Activated CD4-positive, alpha-beta T cell treated with anti-CD3 and anti-CD28 coated beads, Interleukin-2, amount 50 U/mL, for 4 hours (primary cell): ENCODE measurements at places on chromosomes 5 and 9.

GRCh38 chr5:64292611-64293215 is 127.1 kb downstream of the RNF180 start:
- no peak for DNase-seq

DNA sequence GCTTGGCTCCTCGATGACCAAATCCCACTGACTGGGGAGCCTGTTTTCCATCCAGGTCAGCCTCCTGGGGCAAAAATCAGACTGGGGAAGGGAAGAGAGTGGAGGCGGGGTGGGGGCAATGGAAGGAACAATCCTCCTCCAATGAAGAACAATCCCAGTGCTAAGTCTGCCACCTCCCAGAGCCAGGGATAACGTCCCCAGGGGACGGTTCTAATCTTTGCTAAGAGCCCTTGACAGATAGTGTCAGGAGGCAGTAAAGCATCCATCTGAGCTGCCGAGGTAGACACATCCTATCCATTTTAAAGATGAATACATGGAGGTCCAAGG is 298.5 kb upstream of the MSX2 start:
- DNase-seq: no peak

GRCh38 chr5:45604092-45604491 is 92.1 kb downstream of the HCN1 start:
- no peak for DNase-seq

DNA sequence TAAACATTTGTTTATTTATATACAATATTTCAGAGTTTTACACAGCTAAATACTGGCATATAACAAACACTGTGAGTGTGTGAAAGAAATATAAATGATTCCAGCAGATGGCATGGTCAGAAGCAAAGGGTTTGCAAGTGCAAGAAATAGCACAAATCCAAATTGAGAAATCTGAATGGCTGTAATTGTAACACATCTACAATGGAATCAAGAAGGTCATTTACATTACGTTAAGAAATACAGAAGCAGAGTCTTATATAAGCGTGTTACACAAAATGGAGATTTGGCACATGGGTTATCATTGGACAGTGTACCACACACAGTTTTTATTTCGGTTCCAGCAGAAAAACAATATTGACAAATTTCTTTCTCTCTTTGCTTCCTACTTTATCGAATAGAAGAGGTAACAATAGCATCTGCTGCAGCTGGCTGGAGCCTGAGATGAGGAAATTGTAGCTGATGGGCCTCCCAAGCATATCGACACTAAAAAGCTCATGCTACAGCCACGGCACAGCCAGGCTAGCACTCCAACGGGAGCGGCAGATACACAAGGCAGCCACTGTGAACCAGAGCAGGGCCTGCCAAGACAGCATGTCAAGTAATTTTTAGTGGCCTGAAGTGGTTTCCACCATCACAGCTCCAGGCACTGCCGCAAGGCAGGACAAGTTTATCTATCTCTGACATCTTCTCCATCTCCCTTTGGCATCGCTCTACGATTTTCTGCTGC is 564.6 kb upstream of the DMAC1 start:
- DNase-seq: no peak

DNA sequence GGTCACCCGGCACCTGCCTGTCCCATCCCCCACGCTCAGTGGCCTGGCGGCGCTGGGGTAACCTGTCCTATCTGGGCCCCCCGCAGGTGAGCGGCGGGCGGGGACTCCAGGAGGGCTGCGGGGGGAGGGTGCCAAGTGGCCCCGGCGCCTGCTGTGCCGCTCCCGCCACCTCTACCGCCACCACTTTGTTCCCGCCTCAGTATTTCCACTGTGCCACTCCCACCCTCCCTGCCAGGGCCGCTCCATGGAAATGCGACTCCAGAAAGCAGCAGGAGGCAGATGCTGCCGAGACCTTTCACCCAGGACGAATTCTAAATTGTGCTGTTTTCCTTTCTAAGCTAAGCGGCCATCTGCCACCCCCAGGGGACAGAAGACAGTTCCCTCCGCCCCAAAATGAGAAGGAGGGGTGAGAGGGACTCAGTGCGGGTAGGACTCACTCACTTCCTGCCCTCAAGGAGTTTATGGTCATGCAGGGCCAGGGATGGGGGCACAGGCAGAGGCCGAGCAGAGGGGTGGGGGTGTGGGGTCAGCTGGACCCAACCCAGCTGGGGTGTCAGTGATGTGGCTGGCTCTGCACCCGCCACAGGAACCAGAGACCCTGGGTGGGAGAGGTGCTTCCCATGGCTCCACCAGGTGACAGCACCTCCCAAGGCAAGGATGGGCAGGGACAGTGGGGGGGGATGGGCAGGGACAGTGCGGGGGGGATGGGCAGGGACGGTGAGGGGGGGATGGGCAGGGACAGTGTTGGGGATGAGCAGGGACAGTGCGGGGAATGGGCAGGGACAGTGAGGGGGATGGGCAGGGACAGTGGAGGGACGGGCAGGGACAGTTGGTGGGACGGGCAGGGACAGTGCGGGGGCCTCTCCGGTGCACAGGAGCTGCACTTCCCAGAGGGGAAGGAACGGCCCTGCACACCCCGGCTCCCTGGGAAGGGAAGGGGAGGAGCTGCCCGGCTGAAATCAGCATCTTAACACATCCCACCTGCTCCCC is 17.8 kb downstream of the NOTCH1 start:
- no peak for DNase-seq

DNA sequence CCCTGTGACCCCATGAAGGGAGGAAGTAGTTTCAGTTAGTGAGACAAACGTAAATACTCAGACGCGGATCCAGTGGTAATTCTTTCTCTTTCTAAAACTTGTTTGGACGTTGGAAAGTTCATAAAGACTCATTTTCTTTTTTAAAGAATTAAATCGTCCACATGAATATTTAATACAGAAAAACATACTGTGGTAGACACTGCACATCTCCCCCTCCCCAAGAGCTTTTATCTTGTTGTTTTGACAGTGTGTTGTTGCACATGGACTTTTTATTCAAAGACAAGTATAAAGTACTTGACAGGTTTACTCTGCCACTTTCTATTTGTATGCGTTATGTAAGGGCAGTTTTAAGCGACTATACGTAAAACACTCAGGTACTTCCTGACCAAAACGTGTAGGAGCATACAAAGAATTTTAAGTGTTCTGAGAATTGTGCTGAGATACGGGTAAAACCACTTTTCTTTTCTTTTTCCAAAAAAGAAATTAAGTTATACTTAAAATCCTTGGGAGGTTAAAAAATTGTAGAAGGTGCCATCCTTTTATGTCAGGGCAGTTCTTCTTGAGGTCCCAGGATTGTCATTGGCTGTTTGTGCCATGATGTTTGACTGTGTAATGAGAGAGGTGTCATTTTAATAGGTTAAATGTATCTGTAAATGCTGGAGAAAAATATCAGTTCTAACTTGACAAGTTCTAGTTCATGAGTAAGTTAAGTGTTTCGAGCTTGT is 1.3 kb downstream of the NIPBL start:
- DNase-seq: no peak

DNA sequence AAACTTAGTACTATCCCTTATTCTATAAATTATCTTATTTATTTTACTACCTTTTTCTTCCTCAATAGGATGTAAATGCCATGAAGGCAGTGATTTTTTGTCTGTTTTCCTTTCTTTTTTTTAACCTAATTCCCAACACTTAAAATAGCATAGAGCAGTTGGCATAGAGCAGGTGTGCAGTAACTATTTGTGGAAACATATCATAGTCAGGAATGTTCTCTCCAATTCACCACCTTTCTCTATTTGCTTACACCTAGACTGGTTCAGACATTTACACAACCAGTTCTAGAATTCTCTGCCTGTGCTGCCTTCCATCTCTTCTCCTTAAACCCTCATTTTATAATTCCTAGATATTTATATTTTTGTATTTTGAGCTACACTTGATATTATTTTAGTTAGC is 49.6 kb downstream of the IL31RA start:
- no peak for DNase-seq

GRCh38 chr9:132584601-132585560 is 2.5 kb downstream of the BARHL1 start:
- DNase-seq: no peak

DNA sequence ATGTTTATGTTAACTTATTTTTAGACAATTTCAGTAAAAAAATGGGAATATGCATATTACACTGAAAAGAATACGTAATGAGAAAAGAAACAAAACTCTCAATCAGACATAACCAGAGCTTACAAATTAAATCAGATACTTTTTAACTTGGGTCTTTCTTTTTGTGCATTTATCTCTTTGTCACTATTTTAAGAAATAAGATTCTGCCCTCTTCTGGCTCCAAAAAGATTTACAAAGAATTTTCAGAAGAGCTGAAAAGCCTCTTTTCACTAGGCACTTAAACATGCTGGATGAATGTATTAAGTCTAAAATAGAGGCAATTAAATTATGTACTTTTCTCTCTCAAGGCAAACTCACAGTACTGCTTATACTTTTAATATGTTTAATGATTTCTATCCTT is 55.5 kb downstream of the CEP120 start:
- no peak for DNase-seq

GRCh38 chr9:86713970-86714369 is 233.3 kb downstream of the GAS1 start:
- no peak for DNase-seq

DNA sequence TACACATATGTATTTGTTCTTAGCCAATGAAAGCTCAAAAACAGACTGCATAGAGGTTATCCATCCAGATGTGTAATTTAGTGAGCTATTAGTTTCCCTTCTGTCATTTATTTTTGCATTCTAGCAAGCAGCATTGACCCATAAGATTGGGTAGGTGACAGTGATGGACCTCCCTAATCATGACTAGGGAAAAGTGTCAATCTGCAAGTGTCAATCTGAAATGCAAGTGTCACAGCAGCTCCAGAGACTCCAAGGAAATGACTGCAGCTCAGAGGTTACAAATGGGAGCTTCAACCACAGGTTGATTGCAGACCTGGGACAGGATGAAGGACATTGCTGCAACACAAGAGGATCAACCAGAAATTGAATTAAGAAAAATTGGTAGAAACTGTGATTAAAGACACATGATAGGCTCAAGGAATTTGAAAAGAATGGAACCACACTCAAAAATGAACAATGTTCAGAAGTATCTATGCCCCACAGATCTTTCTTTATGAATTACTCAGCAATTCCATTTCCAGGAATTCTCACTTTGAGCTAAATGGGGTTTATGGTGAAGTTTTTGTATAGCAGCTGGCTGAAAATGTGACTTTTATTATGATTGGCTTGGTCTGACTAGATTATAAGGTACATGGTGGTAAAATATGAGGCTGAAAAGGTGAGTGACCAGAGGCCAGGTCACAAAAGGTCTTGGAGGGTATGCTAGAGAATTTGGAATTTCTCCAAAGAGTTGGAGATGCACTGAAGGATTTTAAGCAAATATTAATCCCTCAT is 59.6 kb upstream of the HTR4 start:
- DNase-seq: no peak

DNA sequence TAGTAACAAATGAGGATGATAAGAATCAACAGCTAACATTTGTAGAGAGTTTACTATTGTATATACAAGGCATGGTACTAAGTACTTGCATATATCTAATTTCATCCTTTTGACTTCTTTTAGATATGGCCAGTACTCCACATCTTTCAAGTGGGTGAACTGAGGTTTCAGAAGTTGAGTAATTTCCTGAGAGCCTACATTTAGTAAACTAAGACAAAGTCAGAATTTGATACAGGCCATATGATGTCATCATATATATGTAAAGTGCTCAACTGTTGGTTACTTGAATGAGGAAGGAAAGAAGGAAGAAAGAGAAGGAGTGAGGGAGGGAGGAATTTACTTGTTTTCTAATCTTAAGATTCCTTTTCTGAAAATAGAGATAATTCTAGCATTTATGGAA is 52.8 kb downstream of the GRIA1 start:
- no peak for DNase-seq

DNA sequence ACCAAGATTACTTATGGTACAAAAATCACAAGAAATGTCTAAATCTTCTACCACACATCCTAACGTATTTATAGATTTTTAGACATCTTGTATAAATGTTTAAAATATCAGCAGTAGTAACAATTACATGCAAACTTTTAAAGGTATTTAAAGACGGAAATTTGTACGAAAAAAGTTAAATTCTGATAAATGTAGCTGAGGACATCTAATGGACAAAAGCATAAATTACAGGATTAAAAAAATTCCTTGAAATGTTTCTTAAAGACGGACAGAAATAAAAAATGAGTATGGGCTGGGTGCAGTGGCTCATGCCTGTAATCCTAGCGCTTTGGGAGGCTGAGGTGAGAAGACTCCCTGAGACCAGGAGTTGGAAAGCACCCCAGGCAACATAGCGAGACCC is 15.8 kb downstream of the ERCC8 start:
- DNase-seq: no peak

DNA sequence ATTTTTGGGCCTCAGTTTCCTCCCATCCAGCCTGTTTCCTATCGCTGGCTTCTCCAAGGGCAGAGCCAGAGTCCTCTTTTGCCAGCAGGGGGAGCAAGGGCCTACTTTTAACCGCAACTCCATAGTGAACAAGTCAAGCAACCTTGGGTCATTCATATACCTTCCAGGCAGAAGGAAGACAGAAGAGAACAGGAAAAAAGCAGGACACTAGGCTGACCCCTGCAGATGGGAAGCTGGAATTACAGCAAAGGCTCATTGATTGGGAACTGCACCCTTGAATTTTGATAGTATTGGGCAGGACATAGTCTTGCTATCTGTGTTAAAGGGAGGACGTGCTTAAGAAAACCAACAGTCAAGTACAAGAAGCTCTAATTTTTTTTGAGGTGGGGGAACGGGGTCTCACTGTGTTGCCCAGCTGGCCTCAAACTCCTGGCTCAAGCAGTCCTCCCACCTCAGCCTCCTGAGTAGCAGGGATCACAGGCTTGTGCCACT is 30.1 kb downstream of the QRFP start:
- peak; percentile 39 for DNase-seq

DNA sequence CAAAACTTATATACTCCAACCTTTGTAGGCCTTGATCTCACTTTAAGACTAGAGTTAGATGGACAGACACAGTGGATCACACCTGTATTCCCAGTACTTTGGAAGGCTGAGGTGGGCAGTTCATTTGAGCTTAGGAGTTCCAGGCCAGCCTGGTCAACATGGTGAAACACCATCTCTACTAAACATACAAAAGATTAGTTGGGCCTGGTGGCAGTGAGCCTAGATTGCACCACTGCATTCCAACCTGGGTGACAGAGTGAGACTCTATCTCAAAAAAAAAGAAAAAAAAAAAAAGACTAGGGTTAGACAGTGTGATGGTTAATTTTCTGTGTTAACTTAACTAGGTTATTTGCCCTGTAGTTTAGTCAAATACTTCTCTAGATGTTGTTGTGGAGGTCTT is 74.1 kb downstream of the CFAP95 start:
- no peak for DNase-seq
